T follicular helper cell (primary cell): ENCODE measurements at places on chromosomes 5 and 9.
A peak's percentile ranks its signal among the peaks of the same experiment; 100 is the strongest.

DNA sequence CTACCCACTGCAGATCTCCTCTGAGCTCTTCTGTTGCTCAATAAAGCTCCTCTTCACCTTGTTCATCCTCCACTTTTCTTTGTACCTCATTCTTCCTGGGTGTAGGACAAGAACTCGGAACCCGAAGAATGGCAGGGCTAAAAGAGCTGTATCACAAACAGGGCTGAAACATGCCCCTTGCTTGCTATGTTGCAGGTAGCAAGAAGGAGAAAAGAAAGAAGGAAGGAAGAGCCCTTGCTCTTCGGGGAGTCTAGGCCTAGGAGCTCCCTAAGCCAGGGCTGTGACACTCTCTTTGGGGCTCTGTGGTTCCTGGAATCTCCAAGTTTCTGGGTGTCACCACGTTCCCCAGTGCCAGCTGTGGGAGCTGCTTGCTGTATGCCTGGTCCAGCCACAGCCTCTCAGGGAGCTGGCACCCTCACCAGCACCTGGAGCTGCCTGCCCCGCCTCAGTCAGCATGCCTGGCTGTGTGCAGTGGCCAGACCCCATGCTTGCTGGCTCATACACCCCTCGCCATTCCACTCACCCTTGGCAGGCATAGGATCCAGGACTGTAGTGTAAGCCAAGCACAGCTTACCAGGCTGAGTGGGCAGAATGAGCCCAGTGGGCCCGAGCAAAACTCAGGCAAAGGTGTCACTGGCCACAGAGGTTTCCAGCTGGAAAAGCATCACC lies 274.8 kb upstream of the ADRA1B start:
- no peak for DNase-seq

- no peak for DNase-seq
Measured at GRCh38 chr5:145531038-145531734, 304.0 kb downstream of the PRELID2 start.

DNA sequence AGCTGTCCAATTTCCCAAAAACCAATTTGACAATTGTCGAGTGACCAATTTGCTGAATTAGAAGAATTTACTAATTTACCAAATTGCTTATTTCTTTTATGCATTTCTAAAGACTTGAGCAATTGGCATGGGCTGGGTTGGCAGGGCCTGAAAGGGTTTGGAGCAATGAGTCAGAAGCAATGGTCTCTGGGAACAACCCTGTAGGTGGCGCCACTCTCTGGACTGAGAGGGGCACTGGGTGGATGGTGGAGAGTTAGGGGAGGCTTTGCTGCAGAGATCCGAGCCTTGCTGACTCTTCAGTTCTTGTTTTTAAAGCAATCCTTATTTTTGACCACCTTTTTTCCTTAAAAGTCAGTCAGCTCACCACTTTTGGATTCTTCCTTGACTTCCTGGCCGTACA lies 71.5 kb upstream of the RPS23 start:
- DNase-seq = no peak

DNA sequence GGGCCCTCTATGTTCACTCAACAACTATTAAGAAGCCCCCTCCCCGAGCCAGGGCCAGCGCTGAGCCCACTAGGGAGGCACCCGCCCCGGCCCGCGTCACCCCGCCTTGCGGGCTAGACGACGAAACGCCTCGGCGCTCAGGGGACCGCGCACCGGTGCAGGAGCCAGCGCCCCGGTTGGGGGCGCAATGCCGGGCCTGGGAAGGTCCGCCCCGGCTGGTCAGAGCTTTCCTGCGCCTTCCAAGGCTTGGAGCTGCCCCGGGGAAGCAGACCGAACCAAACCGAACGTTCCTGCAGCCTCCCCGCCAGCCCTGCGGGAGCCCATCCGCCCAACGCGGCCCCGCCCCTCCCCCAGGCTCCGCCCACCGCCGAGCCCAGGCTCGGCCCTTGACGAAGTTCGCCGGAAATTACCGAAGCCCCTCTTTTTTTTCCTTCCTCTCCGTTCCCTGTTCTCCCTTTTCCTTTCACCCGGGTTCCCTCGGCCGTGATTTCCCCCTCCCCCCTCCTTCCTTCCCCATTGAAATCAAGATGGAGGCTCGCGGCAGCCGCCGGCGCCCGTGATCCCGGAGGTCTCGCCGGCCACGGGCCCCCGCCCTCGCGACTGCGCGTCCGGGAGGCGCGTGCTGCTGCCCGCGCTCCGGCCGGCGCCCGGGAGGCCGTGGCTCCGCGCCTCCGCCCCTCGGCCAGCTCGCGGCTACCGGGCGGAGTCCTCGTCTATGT lies at the start of gene TRIO:
Gene TRIO (plus strand): TSS at position 516 of the 719 bp plus-strand sequence. CDS start 384 bp downstream, outside the sequence.
- peak; percentile 61 for DNase-seq

DNA sequence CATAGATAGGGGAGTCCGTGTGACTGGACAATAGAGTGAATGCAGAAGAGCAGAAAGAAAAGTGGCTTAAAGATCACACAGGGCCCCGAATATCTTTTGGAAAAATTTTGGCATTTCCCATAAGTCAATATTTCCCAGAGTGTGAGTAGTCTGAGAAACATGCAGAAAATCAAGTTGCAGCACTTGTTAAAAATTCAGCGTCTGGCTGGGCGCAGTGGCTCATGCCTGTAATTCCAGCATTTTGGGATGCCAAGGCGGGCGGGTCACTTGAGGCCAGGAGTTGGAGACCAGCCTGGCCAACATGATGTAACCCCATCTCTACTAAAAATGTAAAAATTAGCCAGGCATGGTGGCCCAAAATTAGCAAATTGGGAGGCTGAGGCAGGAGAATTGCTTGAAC lies 227.0 kb downstream of the DRD1 start:
- no peak for DNase-seq

- DNase-seq = no peak
Measured at GRCh38 chr5:142586552-142586951, 99.3 kb downstream of the FGF1 start.

DNA sequence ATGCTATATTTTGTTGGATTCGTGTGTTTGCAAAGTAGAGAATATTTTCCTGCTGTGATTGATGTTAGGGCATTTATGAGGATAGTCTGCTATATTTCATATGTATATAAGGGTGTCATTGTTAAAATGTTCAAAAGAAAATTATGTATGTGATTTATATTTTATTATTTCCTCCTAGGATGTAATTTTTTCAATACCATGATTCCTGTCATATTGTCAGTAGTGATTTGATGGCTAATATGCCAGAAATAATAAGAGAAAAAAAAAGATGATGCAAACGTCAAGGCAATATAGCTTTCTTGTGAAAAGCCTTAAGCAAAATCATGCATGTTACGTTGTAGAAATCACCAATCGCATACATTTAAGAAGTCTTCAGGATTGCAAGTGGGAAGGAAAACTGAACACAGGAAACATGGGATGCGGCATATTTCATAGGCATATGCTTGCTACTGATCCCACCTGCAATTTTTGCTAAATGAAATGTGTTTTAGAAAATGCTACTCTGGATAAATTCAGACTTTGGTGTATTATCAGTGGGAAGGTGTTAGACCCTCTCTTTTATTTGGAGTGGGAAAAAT lies 224.5 kb downstream of the MAST4 start:
- no peak for DNase-seq

DNA sequence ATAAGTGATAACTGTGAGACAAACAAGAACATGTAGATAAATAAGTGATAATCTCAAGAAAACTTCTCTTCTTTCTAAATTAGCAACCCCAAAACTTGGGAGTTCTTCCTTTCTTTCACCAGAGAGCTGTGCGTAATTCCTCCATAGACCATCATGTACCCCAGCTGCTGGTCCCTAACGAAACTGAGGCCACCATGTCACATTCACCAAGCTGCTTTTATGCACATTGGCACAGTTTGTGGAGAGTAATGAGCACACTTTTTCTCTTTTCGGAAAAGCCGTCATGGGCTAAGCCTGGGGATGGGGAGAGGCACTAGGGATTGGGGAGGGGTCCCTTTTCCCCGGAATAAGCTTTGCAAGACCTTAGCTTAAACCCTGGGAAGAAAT lies 561.4 kb downstream of the BNC2 start:
- DNase-seq = no peak

DNA sequence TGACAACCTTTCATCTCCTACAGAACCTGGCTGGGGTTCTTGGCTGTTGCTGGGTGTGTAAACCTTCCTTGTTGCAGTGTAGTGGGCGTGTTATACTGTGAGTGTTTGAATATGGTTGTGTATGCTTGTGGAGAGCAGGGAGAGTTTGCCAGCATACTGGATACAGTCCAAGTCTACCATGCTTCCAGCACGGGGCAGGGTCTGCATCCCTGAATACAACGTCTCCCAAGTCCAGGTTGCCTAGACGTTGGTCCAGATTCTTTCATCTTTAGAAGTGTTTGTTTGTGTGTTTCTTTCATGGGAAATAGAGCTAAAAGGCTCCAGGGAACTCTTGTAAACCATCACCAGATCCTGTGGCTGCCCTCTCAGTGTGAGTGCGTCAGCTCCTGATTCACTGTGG lies 46.4 kb downstream of the SYK start:
- no peak for DNase-seq

- no peak for DNase-seq
Measured at GRCh38 chr5:53425687-53426511, 54.5 kb upstream of the FST start.

DNA sequence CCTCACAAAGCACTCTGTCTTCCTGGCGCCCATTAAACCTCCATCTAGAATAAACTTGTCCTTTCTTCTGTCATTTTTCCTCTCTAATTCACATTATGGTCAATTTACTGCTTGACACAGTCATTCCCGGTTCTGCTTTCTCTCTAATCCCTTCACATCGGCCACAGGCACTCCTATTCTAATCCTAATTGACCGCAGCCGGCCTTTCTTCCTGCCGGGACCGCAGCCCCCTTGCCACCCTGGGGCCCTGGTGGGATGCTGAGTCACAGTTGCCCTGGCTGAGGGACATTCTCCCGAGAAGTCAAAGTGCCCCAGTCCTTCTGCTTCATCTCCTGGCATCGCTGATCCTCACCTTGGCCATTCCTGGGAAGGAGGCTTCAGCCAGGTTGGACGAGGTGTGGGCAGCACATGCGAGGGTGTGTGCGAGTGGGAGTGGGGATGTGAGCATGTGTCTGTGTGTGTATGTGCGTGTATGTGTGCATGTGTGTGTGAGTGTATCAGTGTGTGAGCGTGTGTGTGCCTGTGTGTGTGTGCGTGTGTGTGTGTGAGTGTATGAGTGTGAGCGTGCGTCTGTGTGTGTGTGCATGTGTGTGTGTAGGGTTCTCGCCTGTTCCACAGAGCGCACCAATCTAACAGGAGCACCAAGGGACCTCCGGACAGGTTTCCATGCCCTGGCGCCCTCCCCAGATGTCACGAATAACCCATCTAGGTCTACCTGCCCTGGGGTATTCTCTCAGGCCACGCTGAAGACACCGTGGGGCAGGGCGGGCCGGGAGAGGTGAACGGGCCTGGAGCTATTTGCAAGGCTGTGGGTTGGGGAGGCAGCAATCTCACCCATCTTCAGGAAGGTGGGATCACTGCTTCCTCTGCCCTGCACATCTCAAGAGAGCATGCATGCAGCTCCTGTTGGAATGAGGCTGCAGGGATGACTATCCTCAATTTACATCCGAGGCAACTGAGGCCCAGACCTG lies 191.2 kb downstream of the PAX5 start:
- DNase-seq = no peak

DNA sequence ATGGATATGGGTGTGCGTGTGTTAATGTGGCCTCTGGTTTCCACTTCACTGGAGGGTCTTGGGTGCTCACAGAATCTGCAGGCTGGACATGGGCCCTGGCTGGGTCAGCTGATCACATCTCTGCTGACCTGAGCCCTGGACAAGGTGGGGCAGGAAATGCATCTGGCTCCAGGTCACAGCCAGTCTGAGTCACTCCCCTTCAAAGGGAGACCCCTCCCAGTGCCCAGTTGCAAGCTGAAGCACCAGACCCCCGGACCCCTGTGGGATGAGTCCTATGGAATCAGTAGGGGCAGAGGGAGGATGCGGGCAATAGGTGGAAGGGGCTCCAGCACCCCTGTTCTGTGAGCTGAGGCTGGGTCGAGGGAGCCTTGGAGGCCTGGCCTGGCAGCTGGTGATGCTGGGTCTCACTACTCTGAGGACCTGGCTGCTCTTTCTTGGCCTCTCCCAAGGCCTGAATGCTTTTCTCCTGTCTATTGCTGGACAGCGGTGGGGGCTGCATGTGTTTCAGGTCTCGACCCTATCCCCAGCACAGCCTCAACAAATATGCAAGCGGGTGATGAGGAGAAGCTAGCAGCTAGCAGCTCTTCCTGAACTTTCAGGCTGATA lies 54.5 kb downstream of the PHF2 start:
- DNase-seq = no peak

DNA sequence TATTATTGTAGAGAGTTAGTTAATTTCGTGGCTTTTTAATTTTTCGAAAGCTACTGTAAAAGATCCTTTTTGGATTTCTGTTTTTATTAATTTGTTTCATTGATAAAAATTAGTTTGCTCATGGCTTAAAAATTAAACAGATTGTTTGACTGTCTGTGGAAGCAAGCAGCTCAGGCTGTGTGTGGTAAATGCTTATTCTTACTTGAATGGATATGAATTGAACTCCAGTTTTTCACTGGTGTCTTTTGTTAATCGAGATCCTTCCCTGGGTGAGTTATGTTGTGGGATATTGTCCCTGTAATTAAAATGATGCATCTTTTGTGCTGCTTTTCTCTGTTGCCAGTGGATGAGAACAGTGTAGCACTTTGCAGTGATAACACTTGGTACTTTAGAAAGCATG lies 75.3 kb downstream of the PIK3R1 start:
- no peak for DNase-seq

DNA sequence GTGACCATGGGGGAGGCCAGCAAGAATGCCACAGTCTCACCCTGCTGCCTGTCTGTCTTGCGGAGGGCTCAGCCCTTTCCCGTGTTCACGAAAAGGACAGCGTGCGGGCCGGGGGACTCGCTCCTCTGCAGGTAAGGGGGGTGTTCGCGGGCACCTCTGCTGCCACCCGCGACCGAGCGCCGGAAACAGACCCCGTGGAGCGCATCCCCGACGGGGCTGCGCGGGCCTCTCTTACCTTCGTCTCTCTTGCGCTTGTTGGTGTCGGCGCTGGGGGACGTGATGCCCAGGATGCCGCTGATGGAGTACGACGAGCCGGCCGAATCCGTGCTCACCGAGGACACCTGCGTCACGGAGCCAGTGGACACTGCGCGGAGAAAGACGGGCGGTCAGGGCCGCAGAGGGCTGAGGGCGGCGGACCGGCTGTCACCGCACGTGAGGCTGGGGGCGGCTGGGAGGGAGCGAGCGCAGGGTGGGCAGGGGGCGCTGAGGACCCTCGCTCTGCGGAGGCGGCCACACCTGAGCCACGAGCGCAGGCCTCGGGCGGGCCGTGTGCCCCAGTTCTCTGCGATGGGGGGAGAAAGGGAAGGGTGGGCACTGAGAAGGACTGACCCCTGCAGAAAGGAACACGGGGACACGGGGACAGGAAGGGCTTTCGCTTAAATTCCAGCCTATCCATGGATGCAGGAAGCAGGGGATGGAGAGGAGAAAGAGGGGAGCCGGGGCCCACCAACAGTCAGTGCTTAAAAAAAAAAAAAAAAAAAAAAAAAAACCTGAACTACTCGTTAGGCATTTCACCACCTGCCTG lies 31.5 kb downstream of the PAX5 start:
- DNase-seq = no peak
